DMS153 (cell line): ENCODE measurements at places on chromosomes 3 and 15.

DNA sequence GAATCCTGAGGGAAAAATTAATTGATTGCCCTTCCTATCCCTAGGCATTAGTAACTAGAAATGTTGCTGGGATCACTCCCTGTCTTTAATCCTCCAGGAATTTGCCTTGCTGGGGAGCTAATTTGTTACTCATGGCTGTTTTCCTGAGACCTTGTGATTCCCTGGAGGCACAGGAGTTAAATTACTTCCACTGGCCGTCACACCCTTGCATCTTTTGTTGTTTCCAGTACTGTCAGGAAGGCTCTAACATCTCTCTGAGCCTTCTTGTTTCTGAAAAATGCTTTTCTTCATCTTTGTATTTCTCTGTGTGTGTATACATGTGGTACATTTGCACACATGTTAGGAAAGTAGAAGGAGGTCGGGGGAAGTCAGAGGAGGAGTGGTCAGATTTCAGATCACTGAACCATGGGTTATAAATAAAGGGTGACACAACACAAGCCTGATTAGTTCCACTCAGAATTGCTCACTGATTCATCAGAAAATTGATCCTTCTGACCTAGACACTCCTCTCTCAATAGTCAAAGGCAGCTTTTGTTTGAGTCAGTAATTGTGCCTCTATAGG lies 23.5 kb upstream of the LRRFIP2 start:
- DNase-seq: no peak

- DNase-seq: peak; percentile 90
Measured at GRCh38 chr15:31279221-31280045, 47.2 kb upstream of the KLF13 start.

- DNase-seq: no peak
Measured at GRCh38 chr3:6097021-6097420, 763.9 kb upstream of the GRM7 start.

DNA sequence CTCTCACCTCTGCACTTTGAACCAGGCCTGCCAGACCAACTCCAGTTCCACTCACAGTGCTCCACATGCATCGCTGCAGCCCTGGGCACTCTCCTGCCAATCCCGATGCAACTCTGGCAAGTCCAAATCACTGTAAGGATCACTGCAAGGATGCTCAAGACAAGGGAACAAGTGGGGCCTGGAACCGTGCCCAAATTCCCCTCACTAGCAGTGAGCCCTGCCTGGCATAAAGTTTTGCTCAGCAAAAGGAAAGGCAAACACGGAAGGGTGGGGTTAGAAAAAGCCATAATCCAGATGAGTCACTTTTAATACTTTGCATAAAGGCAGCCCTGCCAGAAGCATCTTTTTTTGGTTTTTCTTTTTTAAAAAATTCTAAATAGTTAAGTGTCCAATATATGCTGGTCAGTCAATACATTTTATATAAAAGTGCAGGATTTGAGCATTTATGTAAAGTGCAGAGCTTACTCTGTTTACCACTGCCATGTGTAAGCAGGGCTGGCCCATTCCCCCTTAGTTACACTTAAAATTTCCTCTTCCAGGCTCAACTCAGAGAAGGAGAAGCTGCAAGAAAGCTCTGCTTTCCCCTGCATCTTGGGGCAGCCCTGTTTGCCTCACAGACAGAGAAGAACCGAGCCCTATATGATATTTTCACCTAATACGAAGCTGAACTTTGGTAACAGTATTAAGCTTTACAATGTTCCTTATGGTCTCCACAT lies 102.2 kb downstream of the CD47 start:
- DNase-seq: no peak

GRCh38 chr15:63072809-63073277 lies 30.3 kb downstream of the TPM1 start:
- no peak for DNase-seq

GRCh38 chr15:43276563-43277200 lies 10.0 kb upstream of the TGM5 start:
- DNase-seq: no peak

DNA sequence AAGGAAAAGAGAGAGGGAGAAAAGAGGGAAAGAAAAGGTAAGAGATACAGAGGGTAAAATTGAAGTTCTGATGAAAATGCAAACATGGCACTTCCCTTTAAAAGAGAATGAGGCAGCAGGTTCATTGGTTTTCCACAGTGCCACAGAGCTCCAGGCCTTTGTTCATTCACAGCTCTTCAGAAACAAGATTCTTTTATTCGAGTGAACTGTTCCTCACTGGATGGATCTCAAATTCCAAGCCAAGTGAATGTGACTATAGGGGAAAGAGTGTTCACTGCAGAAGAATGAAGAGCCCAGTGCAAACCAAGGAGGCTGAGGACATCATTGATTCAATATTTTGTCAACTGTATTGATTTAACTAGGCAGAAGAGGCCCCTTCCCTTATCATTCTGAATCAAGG lies 280.3 kb upstream of the PROK2 start:
- DNase-seq: no peak

- DNase-seq: no peak
Measured at GRCh38 chr3:69695933-69696332, 43.3 kb upstream of the MITF start.
